GM04503 (cell line): ENCODE measurements at places on chromosomes 5 and 9.

DNA sequence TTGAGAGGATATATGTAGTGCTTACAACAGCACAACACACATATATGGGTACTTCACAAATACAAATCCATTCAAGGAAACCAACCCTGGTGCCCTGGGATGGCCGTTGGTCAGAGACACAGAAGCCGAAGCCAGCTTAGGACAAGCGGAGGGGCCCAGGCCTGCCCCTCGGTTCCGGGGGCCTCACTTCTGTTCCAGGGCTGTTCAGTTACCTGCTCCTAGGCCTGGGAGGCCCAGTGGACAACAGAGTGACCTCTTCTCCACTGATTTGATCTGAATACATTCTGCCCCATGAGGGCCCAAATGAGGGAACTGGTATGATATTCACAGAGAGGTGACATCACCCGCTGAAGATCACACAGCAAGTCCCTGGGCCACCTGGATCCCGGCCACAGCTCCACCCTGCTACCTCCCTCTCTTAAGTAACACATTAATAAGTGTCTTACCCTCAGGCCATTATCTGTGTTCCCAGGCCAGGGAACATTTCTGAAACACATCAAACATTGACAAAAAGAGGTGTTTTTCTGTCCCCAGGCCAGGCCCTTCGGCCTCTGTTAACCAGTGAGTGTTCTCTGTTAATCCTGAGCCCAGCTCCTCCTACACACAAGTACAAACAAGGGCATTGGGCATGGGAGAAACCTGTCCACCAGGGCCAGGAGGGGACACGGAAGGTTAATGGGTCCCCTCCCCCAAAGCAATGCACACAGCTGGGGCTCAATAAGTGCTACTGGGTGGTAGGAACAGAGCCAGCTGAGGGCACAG is 4.5 kb upstream of the GRHPR start:
- no peak for DNase-seq

- no peak for DNase-seq
Observed at GRCh38 chr5:141753971-141754713, 72.1 kb upstream of the ARAP3 start.

GRCh38 chr5:139148986-139149385 is 49.2 kb downstream of the SIL1 start:
- DNase-seq: no peak

DNA sequence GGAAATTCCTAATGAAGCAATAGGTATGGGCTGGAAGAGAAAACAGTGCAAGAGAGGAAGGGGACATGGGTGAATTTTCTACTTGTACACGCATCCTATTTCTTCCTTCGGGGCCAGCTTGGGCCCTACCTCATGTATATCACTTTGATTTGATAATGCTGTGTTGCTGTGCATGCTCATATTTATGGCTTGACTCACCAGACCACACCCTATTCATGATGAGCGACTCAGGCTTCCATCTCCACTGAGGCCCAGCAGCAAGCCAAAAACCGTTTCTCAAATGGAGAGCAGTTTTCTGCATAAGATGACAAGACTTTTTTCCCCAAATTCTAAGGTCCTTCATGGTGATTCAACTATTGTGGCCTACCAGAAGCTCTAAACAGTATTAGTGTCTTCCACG is 2039.1 kb upstream of the CDH9 start:
- no peak for DNase-seq

GRCh38 chr9:20303066-20303465 is 319.2 kb downstream of the MLLT3 start:
- no peak for DNase-seq

GRCh38 chr9:71122421-71122820 is 1.0 kb upstream of the TRPM3 start:
- DNase-seq: no peak

- no peak for DNase-seq
Observed at GRCh38 chr5:176703857-176704256, 56.6 kb downstream of the TSPAN17 start.

GRCh38 chr5:90638878-90639277 is 80.3 kb downstream of the ADGRV1 start:
- no peak for DNase-seq

GRCh38 chr9:2000314-2000713 is 14.8 kb upstream of the SMARCA2 start:
- DNase-seq: no peak

- no peak for DNase-seq
Observed at GRCh38 chr9:37566716-37567115, 9.5 kb downstream of the FBXO10 start.

- no peak for DNase-seq
Observed at GRCh38 chr5:82403026-82403425, 124.9 kb upstream of the RPS23 start.
